Stimulated activated effector memory CD8-positive, alpha-beta T cell treated with anti-CD3 and anti-CD28 coated beads, Interleukin-12 subunit alpha, Interleukin-12 subunit beta, amount 100 ng/mL, for 72 hours (primary cell): ENCODE measurements at places on chromosomes 11 and 22.
A peak's percentile ranks its signal among the peaks of the same experiment; 100 is the strongest.

DNA sequence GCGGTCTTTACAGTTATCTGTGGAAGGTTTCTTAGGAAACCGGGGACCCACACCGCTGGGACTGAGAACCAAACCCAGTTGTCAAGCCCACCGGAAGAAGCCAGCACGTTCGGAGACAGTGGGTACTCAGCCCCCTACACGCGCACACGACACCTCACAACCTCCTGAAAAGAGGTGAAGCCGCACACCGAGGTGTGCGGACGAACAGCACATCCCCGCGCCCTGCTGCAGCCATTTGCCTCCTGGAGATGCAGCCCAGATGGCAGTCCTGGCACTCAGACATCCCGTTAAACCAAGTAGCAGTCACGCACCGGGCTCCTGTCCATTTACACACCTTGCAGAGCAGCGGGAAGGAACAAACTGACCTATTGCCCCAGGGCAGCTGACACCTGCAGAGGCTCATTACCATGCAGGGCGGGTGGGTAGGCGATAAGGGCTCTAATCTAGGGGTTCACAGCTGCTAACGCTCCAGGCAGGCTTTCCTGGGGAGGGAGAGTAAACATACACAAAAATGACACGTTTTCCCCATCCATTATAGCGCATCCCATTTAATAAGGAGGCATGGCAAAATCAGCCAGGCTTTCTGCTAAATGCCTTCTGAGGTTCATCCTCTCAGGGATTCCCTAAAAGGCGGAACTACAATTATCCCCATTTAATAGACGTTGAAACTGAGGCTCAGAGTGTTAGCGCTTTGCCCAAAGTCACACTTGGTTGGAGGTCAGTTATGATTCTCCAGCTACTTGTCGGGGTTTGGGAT is 864 bp upstream of the EHBP1L1 start:
- peak; percentile 78 for DNase-seq

GRCh38 chr11:23569547-23569946 is 709.3 kb upstream of the CCDC179 start:
- DNase-seq = no peak

DNA sequence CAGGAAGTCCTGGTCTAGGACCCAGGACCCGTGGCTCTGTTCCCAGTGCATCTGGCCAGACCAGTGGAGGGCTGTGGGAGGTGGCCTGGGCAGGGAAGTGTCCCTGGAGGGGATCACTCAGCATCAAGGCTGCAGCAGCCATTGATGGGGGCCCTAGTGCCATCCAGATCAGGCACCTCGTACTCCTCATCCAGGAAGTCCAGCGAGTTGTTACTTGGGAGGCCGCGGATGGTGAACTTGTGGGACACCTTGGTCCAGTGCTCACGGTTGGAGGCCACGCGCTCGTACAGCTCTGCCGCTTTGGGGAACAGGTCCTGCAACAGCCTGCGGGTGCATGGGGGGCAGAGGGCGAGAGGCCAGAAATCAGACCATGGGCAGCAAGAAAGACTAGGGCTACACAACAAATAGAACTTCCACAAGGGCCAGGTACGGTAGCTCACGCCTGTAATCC is 96.9 kb downstream of the PDE2A start:
- DNase-seq = no peak

DNA sequence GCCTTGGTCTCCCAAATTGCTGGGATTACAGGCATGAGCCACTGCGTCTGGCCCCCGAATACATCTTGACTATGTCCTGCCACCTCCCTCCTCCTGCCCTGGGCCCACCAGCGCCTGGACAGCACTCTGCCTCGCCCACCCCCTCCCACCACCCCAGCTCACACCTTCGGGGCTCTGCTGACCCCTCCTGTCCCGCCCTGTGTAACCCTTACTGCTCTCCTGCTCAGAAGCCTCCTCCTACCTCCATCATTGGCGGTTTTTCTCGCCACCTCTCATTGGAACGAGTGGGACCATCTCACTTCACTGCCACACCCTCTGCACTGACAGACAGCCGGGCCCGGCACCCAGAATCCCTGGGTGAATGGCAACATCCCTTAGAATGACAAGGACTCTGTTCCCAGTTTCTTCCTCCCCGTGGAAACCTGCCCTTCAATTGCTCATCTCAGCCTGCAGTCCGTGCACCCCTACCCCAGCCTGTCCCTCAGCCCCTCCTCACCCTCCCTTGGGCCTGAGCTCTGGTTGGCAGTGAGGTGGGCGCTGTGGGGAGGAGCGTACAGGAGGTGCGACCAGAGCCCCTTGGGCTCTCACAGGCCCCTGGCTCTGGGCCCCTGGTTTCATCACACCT is 32.2 kb downstream of the LRRC74B start:
- DNase-seq = no peak

DNA sequence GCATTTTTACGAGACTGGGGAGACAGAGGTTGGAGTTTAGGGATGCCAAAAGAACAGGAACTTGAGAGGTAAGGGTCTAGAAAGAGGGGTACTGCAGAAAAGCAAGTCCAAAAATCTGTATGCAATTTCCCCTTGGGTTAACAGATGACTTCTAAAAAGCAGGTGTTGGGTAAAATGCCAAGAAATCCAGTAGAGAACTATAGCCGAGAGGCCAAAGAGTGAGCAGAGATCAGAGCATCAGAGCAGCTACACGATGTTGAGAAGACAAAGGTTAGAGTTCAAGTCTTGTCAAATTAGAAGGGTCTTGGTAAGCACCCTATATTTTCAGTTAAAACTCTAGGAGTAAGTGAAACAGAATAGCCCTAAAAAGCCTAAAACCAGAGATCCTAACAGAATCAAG is 145.2 kb downstream of the FCHSD2 start:
- no peak for DNase-seq

GRCh38 chr22:41831383-41831782 is 1.5 kb upstream of the SREBF2 start:
- DNase-seq = no peak

- no peak for DNase-seq
These were observed 85.6 kb upstream of the EED start for GRCh38 chr11:86158704-86159580.
